ENCODE measurements at places on chromosomes 2 and 18. TPM values are rescaled to one million over a fixed set of nuclear protein-coding genes. Genes with fewer than 3 reads are reported as not detected.

The BMP10 gene
- not detected for polyA plus RNA-seq

The PAIP2B gene
- 0.10 TPM for polyA plus RNA-seq

The LHCGR gene
- not detected for polyA plus RNA-seq

The CPO gene
- 0.20 TPM for polyA plus RNA-seq

The GAL3ST2 gene
- polyA plus RNA-seq: not detected

The SLC4A5 gene
- 0.35 TPM for polyA plus RNA-seq

The ALLC gene
- polyA plus RNA-seq: not detected

The DCDC2C gene
- not detected for polyA plus RNA-seq

The TPO gene
- polyA plus RNA-seq: not detected

The CCDC102B gene
- polyA plus RNA-seq: 0.56 TPM

The KRCC1 gene
- polyA plus RNA-seq: 33.1 TPM

The IMP4 gene
- 90.4 TPM for polyA plus RNA-seq

The PLEK gene
- 0.39 TPM for polyA plus RNA-seq

DNA sequence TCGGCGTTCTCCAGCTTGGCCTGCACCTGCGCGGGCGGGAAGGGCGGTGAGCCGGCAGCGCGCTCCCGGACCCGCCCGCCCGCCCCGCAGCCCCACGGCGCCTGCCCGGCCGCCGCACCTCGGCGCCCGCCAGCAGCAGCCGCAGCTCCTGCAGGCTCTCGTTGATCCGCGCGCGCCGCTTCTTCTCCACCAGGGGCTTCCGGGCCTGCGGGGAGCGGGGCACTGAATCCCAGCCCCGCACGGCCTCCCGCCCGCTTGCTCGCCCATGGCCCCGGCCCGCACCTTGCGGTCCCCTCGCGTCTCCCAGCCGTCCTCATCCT is 335 bp downstream of the HES6 start:
- H3K4me3 ChIP-seq: peak overlapping the region; percentile 73
- no peak overlapping the region for H3K27ac ChIP-seq
- no peaks in the 10 kb centered on the region for H3K4me1 ChIP-seq

GRCh38 chr2:105773568-105773967 is 28.9 kb downstream of the NCK2 start:
- H3K36me3 ChIP-seq: no peaks in the 10 kb centered on the region
- H3K27me3 ChIP-seq: no peaks in the 10 kb centered on the region
- H3K4me3 ChIP-seq: no peak overlapping the region
- peaks cover 13% of the 10 kb centered on the region for H3K4me1 ChIP-seq
- no peak for DNase-seq

DNA sequence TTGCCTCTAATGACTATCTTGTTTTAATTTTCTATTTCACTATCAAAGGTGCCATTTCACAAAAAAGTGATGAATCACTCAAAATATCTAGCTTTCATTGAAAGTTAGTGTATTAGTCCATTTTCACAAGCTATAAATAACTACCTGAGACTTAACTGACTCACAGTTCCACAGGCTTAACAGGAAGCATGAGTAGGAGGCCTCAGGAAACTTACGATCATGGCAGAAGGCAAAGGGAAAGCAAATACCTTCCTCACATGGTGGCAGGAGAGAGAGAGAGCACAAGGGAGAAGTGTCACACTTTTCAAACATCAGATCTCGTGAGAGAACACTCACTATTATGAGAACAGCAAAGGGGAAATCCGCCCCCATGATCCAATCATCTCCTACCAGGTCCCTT is 1220.4 kb upstream of the ZEB2 start:
- no peaks in the 10 kb centered on the region for H3K36me3 ChIP-seq
- DNase-seq: peak; percentile 44
- H3K27ac ChIP-seq: no peak overlapping the region
- H3K4me1 ChIP-seq: peaks cover 8% of the 10 kb centered on the region
- H3K27me3 ChIP-seq: no peaks in the 10 kb centered on the region

GRCh38 chr18:79405781-79406575 is 10.2 kb downstream of the NFATC1 start:
- no peak for DNase-seq
- peaks cover 7% of the 10 kb centered on the region for H3K4me1 ChIP-seq
- no peak overlapping the region for H3K4me3 ChIP-seq
- no peaks in the 10 kb centered on the region for H3K27me3 ChIP-seq
- no peak overlapping the region for H3K27ac ChIP-seq

- no peak for DNase-seq
- peak overlapping the region; percentile 91 for H3K4me3 ChIP-seq
- H3K27ac ChIP-seq: no peak overlapping the region
- H3K36me3 ChIP-seq: no peaks in the 10 kb centered on the region
These were observed 1.6 kb downstream of the SETBP1 start for GRCh38 chr18:44682201-44682870.

- H3K27ac ChIP-seq: no peak overlapping the region
- no peaks in the 10 kb centered on the region for H3K27me3 ChIP-seq
- no peaks in the 10 kb centered on the region for H3K4me1 ChIP-seq
- H3K36me3 ChIP-seq: no peaks in the 10 kb centered on the region
- H3K4me3 ChIP-seq: no peak overlapping the region
These were observed 57.6 kb downstream of the PTH2R start for GRCh38 chr2:208464205-208464604.

DNA sequence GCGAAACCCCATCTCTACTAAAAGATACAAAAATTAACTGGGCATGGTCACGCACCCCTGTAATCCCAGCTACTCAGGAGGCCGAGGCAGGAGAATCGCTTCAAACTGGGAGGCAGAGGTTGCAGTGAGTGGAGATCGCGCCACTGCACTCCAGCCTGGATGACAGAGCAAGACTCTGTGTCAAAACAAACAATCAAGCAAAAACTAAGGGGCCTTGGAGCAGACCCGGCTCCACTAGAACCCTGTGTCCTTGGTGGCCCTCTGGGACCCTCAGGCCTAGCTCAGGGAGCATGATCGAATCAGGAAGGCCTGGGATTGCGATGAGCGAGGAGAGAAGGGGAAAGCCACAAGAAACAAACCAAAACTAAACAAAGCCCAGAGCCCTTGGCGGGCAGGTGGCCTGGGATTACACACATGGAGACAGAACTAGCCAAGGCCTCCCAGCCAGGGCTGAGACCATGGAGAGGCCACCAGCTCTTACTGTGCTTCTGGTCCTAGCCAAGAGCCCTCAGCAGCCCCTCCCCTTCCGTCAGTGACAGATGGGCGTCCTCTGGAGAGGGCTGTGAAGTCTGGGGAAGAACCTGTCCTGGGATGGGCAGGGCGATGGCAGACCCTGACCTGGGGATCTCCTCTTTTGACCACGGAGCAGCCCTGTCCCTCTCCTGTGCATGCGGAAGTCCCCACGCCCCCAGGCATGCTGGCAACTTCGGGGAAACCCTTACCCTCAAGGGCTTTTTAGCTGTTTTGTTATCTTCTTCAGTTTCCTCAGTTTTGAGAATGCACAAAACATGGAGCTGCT is 27.4 kb upstream of the CATIP start:
- H3K4me3 ChIP-seq: no peak overlapping the region
- H3K36me3 ChIP-seq: no peaks in the 10 kb centered on the region
- no peak for DNase-seq

- H3K4me3 ChIP-seq: no peak overlapping the region
- H3K27ac ChIP-seq: peak overlapping the region; percentile 71
- peaks cover 38% of the 10 kb centered on the region for H3K36me3 ChIP-seq
- peaks cover 67% of the 10 kb centered on the region for H3K4me1 ChIP-seq
- peak; percentile 90 for DNase-seq
- no peaks in the 10 kb centered on the region for H3K27me3 ChIP-seq
These were observed 8.1 kb downstream of the LBH start for GRCh38 chr2:30239308-30239985.

DNA sequence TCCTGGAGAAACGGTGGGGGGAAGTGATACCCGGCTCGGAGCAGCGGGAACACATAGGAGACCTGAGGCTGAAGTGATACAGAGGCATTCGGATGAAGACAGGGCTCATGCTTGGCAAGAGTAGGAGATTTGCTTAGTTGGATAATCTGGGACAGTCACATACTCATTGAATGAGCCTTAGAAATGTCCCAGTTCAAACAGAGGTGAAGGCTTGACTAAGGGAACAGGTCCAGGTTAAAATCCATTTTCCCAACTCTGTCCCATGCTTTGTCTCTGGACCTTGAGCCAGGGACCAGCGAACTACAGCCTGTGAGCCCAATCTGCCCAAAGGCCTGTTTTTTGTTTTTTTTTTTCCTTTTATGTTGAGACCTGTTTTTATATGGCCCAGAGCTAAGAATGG is 1.3 kb downstream of the UGT1A6 start:
- no peaks in the 10 kb centered on the region for H3K36me3 ChIP-seq
- no peak overlapping the region for H3K4me3 ChIP-seq
- DNase-seq: no peak
- peaks cover 28% of the 10 kb centered on the region for H3K27me3 ChIP-seq
- H3K27ac ChIP-seq: no peak overlapping the region
- no peaks in the 10 kb centered on the region for H3K4me1 ChIP-seq

- H3K27me3 ChIP-seq: no peaks in the 10 kb centered on the region
- H3K36me3 ChIP-seq: peaks cover 31% of the 10 kb centered on the region
- peaks cover 26% of the 10 kb centered on the region for H3K4me1 ChIP-seq
- 0 out of 2 replicates have a peak overlapping the region, but pooled peaks have one; percentile 12 for H3K27ac ChIP-seq
- DNase-seq: peak; percentile 55
These were observed 46.8 kb downstream of the ANTXR1 start for GRCh38 chr2:69059731-69060290.

GRCh38 chr2:240256704-240257637 is 116.5 kb upstream of the OTOS start:
- H3K4me3 ChIP-seq: no peak overlapping the region
- no peaks in the 10 kb centered on the region for H3K36me3 ChIP-seq
- no peak for DNase-seq
- peaks cover 15% of the 10 kb centered on the region for H3K27me3 ChIP-seq

DNA sequence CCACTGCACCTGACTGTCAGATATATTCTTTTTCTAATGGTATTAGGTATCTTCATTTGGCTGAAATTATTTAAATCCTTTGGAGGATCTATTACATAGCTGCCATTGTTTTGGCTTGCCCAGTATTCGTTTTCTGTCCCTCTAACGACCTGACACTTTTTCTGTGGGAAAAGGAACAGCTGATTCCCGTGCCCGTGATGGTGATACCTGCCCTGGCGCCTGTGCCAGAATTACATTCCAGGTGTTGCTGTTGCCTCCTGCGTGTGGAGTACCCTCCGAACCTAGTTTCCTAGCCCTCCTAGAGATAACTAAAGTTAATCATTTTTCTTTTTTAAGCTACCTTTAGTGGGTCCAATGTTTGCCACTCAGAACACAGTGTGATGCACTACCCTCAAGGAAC is 14.0 kb downstream of the HOXD1 start:
- no peak for DNase-seq
- H3K27ac ChIP-seq: no peak overlapping the region
- H3K36me3 ChIP-seq: no peaks in the 10 kb centered on the region
- no peaks in the 10 kb centered on the region for H3K4me1 ChIP-seq
- H3K27me3 ChIP-seq: no peaks in the 10 kb centered on the region
- H3K4me3 ChIP-seq: no peak overlapping the region

- no peaks in the 10 kb centered on the region for H3K4me1 ChIP-seq
- H3K36me3 ChIP-seq: no peaks in the 10 kb centered on the region
- H3K27ac ChIP-seq: no peak overlapping the region
These were observed 127.4 kb downstream of the DCDC2C start for GRCh38 chr2:3830796-3831195.

- no peak overlapping the region for H3K4me3 ChIP-seq
- no peak overlapping the region for H3K27ac ChIP-seq
- no peak for DNase-seq
These were observed 244.0 kb downstream of the FIGN start for GRCh38 chr2:163491850-163492249.

- no peaks in the 10 kb centered on the region for H3K27me3 ChIP-seq
- peak; percentile 79 for DNase-seq
- H3K4me3 ChIP-seq: no peak overlapping the region
- H3K36me3 ChIP-seq: no peaks in the 10 kb centered on the region
These were observed 16.9 kb downstream of the STEAP3 start for GRCh38 chr2:119240311-119241204.

- no peaks in the 10 kb centered on the region for H3K4me1 ChIP-seq
- H3K36me3 ChIP-seq: no peaks in the 10 kb centered on the region
- H3K4me3 ChIP-seq: no peak overlapping the region
- no peak for DNase-seq
- H3K27ac ChIP-seq: no peak overlapping the region
These were observed 120.7 kb upstream of the PXDN start for GRCh38 chr2:1864981-1865421.
